AG09309 (cell line): ENCODE measurements at places on chromosomes 7 and 10.

GRCh38 chr7:7965301-7965700, 3.3 kb upstream of the GLCCI1 start:
- no peak for DNase-seq

DNA sequence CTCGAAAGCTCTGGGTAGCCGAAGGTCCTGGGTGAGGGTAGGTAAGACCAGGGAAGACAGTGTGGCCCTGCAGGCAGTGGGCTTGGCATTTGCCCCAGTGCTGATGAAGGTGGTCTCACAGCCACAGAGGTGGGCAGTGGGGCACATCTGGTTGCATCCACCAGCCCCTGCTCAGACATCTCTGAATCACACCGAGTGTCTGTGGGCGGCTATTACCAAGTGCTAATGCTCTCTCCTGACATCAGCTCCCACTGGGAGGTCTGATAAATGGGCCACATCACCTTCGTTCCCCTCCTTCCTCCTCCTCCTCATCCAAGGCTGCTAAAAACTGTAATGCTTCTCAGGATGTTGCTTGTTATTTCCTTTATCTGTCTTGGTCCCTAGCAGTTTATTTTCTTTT, 330.9 kb upstream of the COBL start:
- DNase-seq, result no peak

- no peak for DNase-seq
Measured at GRCh38 chr10:102644646-102645387, 538 bp downstream of the TRIM8 start.

DNA sequence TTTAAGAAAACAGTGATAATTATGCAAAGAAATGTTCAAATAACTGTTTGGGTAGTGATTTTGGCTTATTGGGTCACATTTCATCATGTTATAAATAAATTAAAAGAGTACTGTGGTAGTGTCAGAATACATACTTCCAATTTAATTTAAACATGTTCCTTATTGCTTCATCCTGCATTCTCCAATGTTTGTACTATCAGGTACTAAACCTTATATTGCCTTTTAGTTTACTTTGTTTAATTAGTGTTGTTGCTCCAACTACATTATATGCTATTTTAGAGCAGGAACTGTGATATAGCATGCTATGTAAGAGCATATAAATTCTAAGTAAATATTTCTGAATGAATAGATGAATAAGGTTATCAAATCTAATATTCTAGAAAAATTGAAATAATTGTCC, 40.9 kb downstream of the VTI1A start:
- no peak for DNase-seq

DNA sequence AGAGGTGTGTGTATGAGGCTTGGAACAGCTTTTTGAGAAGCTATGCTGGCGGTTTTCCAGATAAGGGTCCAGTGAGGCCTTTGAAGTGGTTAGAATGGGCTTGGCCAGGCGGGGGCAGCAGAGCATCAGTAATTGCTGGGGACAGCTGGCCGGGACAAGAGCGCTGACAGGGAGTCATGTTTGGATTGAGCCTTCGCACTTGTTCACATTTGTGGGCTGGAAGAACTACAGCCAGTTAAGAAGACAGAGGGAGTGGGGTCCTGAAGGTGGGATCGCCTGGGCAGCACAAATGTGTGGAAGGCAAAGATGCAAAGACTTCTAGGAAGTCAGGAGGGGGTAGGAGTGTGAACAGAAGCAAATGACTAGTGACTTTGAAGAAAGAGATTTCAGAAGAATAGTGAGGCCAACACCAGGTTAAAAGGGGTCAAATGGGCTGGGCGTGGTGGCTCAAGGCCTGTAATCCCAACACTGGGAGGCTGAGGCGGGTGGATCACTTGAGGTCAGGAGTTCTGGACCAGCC, 12.7 kb upstream of the SDHAF3 start:
- DNase-seq, result no peak

DNA sequence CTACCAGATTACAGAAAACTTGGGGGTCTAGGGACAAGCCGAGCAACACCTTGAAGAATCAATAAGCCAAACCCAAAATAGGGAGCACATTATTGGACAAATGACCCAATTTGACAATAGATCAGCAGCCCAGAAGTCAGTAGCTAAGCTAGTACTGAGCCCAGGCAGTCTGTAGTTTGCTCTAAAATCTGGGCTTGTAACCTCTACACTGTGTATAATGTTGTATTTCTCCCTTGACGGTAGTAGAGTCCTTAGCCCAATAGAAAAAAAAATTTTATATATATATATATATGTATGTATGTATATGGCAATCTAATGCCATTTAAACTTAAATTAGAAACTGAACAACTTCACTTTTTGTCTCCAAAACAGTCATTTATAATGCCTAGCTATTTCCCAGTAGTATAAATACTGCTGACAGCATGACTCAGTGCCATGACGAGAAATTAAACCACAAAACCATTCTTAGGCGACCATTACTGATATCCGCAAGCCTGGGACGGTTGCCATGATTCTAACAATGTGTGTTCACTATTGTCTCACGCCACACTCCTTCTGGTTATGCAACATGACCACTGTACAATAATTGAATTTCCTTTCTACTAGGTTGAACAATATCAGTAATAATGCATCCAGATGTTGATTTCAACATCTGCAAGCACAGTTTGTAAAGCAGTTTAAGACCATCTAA, 110.5 kb downstream of the IPMK start:
- DNase-seq, result peak; percentile 99

DNA sequence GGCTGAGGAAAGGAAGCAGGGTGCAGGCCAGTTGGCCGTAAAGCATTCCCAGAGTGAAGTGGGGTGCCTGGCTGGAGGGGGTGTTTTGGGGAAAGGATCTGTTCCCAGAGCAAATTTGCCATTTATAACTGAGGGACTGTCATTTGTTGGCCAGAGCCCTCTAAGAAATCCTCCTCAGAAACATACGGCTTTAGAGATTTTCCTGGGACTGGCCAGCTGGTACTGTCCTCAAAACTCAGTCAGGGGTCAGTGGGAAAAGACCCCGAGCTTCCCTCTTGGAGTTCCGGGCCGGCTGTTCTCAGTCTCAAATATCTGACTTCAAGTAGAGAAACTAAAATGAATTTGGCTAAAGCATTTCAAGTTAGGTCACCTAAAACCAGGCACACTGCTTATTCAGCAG, 55.9 kb downstream of the ETV1 start:
- no peak for DNase-seq

DNA sequence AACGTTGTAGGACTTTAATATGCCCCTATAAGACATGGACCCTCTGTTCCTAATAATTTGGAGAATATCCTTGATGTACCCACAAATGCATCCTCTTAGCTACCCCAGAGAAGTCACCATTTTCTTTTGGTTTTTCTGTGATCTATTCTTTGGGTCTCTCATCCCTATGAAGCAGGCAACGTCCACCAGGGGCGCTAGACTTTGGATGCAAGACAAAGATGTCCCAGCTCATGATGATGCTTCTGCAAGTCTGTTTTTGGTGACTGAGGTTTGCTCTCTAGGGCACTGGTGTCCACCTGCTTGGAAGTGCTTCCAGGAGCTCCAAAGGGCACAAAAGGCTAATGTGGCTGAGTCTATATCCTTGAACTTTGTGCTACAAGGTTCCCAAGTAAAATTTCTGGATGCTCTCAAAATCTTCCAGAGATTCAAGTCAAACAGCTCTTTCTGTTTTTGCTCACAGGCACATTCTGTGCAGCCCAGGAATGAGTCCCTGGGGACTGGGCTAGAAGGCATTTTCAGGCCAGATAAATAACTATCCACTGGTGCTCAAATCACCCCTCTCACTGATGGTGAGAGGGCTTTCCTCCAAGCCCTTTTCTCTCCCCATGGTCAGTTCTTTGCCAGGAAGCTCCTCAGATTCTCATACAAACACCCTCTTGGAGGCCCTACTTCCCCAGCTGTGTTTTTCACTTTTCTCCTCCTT, 166.4 kb downstream of the C7orf25 start:
- DNase-seq, result no peak

DNA sequence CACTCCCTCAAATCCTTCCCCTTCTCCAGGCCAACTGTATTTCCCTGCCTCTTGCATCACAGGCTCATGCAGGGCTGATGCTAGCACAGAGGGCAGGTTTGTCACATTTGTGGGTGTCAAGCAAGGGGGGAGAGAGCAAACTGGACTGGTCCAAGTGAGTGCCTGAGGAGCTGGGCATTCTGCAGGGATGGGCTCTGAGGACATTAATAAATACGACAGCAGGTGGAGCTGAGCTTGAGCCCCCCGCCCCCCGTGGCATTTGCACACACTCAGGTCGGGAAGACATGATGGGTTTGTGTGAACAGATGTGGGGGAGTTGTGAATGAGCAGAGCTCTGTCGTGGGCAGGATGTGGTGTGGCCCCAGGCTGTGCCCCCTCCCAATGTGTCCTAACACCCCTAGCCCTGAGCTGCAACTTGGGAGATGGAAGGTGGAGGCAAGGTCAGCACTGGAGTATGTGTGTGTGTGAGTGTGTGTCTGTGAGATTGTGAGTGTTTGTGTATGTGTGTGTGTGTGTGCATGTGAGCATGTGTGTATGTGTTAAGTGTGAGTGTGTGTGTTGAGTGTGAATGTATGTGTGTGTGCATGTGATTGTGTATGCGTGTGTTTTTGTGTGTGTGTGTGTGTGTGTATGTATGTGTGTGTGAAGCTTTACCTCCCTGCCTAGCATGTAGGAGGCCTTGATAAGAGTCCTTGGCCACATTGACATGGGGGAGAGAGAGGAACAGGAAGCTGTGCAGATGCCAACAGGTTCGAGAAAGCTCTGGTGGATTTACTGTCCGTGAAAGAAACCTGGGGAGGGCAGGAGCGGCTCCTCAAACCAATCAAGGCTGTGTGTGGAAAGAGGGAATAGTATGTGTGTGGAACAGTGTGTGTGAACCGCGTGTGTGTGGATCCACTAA, 9.1 kb downstream of the RASSF4 start:
- no peak for DNase-seq

DNA sequence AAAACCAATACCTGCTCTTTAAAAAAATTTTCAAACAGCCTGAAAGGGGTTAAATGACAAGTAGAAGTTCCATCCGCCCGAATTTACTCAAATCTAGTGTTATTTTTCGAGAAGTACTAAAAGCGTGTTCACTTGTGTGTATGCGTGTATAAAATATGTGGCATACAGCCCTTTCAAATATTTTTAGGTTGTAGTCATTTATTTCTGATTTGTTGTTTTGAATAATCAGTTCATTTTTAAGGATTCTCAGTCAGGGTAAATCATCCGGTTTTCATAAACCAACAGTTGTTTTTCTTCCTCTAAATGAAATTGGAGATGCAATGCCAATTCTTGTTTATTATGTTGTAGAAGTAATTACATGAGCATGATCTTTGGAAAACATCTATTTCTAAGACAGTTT, 6.9 kb upstream of the SUN1 start:
- DNase-seq, result no peak

DNA sequence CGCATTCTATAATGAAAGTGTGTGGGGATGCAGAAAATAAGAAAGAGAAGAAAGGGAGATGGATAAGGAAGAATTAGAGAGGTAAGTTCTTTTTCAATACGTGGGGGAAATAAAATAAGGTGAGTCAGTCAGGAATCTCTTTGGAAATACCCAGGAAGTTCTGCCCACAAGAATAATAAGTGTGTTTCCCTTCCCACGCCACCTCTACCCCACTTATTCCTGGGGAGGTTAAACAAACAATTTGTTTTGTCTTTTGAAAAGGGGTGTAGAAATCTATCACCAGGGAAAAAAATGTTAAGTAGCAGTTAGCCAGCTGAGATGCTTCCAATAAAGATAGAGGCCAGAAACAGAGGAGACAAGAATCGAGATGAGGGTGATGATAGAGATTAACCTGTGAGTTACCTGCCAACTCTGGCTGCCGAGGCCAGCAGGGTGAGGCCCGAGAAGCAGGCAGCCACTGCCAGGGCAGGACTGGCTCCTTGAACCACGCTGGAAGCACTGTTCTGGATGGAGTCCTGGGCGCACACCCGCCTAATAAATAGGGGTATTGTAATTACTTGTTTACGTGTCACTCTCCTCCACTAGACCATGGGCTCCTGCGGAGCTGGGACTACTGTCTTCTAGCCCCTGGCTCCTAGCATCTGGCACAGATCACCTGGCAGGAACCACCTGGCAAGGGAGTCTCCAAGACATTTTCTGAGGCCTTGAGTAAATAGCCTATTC, 191.3 kb downstream of the FGFR2 start:
- DNase-seq, result no peak

DNA sequence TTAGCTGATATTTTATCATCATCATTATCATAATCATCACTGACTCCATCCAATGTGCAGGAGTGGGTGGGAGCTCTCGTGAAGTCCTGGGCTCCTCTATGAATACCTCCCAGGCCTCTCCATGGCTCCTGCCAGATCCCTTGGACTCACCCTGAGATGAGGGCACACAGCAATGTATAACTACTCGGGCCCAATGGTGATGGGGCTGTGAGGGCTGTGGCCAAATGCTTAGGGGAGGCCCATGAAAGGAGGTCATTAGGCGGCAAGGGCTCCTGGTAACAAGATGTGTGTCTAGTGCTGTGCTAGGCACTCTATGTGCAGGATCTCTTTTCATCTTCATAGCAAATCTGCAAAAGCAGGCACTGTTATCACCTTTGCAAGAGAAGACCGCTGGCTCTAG, 270.9 kb downstream of the GLRX3 start:
- DNase-seq, result no peak

DNA sequence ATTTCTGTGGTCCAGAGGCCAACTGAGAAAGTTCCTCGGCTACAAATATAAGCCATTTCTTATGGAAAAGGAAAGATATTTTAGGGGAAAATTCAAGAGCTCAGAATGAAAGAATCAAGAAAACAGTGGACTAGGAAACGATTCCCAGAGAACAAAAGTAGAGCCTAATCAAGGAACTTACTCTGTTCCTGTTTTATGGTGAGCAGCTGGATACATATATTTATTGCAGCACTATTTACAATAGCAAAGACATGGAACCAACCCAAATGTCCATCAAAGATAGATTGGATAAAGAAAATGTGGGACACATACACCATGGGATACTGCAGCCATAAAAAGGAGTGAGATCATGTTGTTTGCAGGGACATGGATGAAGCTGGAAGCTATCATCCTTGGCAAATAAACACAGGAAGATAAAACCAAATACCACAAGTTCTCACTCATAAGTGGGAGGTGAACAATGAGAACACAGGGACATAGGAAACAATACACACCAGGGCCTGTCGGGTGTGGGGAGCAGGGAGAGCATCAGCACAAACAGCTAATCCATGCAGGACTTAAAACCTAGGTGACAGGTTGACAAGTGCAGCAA, 298.7 kb downstream of the THSD7A start:
- DNase-seq, result no peak
